Stimulated activated CD8-positive, alpha-beta memory T cell treated with anti-CD3 and anti-CD28 coated beads, Interleukin-4, amount 100 ng/mL, for 1 hour (primary cell): ENCODE measurements at places on chromosomes 16 and 17.

GRCh38 chr17:9361188-9361955 lies 214.2 kb downstream of the STX8 start:
- DNase-seq = no peak

- no peak for DNase-seq
Measured at GRCh38 chr17:51933647-51934046, 224.9 kb downstream of the CA10 start.

GRCh38 chr17:68102318-68102758 lies 66.8 kb downstream of the KPNA2 start:
- no peak for DNase-seq

DNA sequence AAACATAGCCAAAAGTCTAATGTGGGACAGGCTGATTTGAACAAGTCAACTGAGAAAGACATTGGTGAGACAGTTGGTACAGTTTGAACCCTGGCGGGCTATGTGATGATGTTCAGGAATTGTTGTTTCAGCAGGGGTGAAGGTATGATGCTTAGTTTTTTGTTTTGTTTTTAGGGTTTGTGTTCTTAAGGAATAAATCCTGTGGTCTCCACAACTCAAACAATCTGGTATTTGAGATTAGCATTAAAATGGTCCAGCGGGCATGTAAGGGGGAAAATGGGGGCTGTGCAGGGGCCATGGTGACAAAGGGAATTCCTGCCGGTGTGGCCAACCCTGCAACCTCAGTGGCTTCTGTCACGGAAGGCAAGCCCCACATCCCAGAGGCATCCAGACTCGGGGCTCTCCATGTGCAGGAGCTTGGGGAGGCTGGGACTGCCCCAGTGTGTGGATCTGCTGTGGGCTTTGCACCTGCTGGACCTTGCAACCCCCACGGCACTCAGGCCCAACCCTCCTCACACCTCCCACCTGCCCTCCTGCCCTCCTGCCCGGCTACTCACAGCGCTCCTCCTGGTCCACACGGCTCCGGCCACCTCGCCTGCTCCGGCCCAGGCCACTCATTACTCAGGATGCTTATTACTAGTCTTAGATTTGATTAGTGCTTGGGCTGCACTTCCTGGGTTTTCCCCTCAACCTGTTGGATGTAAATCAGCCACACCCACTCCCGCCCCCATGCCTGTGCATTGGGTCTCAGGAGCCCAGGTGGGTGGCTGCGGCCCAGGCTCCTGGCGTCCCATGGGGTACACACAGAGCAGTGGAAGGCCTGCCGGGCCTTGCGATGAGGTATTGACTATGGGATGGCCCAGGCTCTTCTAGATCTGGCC lies at the start of gene TNFRSF13B:
Gene TNFRSF13B (minus strand): TSS at position 661 of the 881 bp plus-strand sequence. CDS start 43 bp downstream, at position 618.
- DNase-seq = no peak

- no peak for DNase-seq
Measured at GRCh38 chr17:57402681-57403180, 146.4 kb downstream of the MSI2 start.

DNA sequence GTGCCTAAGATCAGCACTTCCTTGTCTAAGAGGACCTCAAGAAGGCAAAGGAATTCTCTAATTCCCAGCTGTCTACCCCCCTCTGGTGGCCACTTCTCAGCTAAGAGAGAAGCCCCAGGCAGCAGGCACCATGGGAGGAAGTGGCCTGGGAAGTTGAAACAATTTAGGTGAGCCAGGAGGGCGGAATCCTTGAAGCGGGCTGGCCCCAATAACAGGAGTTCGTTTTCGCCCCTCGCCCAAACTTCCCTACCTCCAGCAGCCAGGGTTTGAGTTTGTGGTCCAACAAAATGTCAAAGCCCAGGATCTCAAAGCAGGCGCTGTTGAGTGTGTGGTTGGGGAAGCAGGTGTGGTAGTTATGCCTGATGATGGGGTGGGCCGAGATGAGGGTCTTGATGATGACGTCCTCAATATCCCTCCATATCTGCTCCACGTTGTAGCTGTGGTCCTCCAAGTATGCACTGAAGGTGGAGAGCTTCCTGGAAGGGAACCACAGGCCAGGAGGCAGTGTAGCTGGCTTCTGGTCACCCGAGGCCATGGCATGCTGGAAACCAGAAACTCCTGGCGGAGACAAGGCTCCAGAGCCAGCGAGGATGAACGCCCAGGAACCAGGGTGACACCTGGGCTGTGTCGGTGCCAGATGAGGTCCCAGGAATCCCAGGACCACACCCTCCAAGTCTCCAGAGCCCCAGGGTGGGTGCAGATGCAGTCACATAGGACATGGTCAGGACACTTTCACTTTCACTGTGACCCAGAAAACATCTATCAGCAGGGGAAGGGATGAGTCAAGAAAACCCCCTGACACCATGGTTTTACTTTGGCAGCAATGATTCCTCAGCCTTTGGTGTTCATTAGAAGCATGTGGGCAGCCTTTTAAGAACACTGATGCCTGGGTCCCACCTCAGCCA lies 25.6 kb downstream of the TTLL6 start:
- DNase-seq = no peak

DNA sequence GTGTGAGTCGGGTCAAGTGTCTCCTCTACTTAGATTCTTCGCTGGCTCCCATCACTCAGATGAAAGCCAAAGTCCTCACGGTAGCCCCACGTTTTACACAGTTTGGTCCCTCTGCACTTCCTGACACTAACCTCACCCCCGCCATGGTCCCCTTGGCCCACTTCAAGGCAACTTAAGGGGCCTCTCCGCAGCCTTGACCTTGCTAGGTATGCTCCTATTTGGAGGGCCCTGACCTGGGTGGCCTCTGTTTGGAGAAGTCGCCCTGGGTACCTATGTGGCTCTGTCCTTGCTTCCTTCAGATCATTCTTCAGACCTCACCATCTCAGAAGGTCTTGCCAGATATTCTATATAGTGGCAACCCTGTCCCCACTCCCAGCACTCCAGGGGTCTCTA lies 110.2 kb downstream of the SOCS1 start:
- no peak for DNase-seq

- no peak for DNase-seq
Measured at GRCh38 chr17:44530896-44531418, 26.3 kb upstream of the FZD2 start.

DNA sequence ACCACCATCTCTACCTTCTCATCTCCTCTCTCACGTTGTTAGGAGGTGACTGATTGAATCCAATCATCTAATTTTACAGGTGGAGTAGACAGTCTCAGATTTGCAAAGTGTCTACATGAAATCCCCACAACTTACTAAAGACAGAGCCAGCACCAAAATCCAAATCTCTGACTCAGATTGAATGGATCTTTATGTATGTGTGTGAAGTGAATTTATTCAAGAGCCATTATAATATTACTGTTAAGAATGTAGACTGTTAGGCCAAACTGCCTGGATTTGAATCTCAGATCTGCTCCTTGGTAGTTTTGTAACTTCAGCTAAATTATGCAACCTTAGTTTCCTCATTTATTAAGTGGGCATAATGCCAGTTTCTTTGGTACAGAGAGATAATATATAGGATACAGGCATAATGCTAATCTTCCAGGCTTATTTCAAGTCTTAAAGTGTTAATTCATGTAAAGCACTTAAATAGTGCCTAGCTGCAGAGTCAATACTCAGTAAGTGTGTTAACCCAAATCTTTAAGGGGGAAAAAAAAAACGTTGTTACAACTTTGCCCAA lies 12.7 kb downstream of the CNEP1R1 start:
- DNase-seq = no peak
